ENCODE measurements at places on chromosomes 2 and 18.

- no peak for DNase-seq
Observed at GRCh38 chr2:18247282-18248110, 313.0 kb downstream of the RDH14 start.

- DNase-seq = no peak
Observed at GRCh38 chr2:27182346-27182745, 29.5 kb upstream of the ATRAID start.

DNA sequence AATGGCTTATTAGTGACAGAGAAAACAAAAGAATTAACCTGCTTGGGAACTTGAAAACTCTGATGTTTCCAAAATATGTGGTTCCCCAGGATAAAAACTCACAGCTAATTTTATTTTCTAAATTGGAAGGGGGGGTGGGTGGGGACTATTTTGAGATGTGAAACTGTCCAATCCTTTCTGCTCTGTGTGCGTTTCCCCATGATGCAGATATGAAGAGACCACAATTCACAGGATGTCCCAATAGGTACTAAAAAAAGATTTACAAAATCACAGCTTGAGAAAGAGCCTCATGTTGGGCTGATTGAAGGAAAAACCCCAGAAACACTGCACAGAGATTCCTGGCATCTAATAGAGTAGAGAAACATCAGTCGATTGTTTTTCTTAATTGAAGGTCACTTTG lies 273.2 kb downstream of the ARHGAP15 start:
- DNase-seq = no peak

GRCh38 chr18:10145546-10145945 lies 231.7 kb downstream of the VAPA start:
- DNase-seq = no peak

- DNase-seq = no peak
Observed at GRCh38 chr2:54983345-54984220, 66.7 kb downstream of the RTN4 start.

- DNase-seq = no peak
Observed at GRCh38 chr2:144156736-144157640, 362.9 kb downstream of the ZEB2 start.

Measured in NCI-H82 (cell line).